ENCODE measurements at places on chromosomes 1 and 21.
A peak's percentile ranks its signal among the peaks of the same experiment; 100 is the strongest.

GRCh38 chr1:225519166-225519863, 91.5 kb upstream of the LBR start:
- DNase-seq, result no peak

- DNase-seq, result no peak
Observed at GRCh38 chr1:167272369-167272957, 51.8 kb downstream of the POU2F1 start.

GRCh38 chr1:202189001-202189790, 4.4 kb upstream of the LGR6 start:
- peak; percentile 62 for DNase-seq

DNA sequence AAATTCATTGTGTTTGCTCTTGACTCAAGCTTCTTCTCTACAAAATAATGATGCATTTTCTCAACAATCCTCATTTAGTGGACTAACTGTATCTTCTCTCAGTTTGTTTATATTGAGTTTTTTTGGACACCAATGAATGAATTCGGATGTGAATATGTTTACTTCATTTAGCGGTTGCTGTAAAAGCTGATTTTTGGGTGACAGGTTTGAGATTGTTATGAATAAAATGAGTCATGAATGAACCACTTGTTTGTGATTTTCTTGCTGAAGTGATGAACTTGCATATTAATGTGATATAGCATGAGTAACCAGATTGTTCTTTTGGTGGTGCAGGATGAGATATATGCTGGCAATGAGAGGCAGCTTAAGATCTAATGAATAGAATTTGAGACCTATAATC, 3.1 kb downstream of the DNM3 start:
- no peak for DNase-seq

DNA sequence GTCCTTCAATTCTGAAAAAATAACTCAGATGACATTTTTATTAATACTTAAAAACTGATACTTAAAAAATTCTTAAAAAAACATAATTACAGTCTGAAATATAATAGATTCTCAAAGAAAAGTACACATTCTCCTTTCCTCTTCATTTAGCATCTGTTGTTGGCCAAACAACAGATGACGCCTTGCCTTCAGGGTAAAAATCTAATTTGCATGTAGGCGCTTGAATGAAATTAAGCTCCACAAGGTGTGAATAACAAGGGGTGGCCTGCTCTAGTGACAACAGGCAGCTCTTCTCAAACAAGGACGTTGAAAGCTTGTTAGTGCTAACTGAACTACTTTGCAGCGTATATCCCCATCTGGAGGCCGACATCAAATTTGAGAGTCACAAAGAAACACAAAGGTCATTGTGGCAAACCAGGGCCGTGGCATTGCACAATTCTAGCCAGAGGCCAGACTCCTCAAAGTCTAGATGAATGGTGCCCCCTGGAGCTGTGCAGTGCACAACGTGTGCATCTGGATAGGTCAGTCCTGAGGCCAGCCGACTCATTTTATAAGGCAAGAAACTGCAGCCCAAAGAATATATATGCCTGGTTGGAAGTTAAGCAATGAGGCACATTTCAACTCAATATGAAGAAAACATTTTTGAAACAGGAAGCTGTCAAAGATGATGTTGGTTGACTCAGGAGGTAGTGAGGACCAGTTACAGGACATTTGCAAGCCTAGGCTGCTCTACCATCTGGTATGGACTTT, 459.2 kb upstream of the RUNX1 start:
- no peak for DNase-seq

DNA sequence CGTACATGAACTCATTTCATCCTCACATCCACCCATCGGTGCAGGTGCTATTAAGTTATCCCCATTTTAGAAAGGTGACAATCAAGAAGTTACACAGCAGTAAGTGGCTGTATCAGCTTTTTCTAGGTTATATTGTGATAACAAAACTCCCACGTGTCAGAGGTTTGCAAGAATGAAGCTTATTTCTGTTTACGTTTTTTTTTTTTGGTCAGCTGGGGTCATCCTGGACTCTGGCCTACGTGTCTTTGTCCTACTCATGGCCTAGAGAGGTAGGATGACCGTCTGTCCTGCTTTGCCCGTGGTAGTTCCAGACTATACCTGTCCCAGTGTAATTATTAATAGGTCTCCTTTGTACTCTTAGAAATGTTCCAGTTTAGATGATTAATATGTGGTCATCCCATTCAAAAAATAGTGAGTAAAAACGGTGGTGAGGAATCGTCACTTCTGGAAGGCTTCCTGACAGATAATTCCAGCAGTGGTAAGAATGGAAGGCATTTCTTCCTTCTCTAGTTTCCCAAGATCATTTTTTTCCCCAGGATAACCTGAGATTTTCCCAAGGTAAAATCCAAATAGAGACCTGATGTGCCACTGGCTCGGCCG, 64.2 kb upstream of the KIF26B start:
- no peak for DNase-seq

GRCh38 chr1:115091572-115091971, 2.3 kb upstream of the TSPAN2 start:
- no peak for DNase-seq

- DNase-seq, result no peak
Observed at GRCh38 chr1:245875581-245876261, 631.4 kb downstream of the SMYD3 start.

DNA sequence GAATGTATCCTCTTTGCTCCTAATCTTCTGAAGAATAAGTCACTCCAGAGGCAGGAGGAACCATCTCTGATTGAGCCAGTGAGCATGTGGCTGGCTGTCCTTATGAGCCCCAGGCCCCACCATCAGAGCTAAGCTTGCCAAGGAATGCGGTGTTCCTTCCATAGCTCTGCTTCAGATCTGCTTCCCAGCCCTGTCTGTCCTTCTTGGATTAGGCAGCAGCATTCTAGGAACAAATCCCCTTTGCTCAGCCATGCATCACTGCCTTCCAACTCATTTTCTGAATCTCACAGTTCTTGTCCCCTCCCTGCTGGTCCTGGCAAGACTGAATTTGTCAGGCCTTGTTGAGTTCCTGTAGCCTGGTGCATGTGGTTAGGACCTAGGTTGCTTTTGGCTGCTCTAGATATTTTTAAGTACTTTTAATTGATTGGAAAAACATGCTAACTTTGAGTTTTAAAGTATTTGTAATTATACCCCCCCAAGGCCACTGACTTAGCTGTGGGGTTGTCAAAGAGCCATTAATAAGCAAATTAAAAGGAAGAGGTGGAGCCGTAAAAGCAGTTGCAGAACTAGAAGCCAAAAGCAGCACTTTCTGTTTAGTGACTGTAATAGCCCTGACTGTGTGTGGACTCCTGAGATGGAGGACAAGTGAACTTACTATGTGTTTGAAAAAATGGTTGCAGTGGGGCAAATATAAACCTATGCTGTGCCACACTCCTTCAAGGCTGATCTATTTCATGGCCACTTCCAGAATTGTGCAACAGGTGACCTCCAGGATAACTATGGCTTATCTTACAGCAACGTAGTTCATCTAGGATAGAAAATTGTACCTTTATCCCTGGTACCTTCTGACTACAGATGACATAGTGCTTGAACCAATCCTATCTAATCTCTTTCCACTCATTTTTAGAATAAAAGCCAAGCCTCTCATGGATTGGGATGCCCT, 61.3 kb upstream of the BACH1 start:
- DNase-seq, result no peak

DNA sequence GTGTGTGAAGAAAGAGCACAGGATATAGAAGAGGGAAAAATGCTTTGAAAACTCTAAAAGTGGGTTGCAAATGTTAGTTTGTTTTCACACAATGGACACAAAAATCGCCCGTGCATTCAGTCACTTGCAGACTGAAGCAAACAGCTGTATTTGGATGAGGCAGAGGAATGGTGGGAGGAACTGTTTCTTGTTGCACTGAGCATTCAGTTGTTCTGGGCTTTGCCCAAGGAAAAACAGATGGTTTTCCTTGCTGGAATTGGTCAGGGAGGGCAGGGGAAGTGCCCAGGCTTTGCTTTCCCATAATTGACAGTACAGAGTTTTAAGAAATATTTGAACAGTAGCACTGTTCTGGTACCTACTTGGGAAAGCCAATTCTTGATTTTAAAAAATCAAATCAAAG, 19.5 kb upstream of the WARS2 start:
- DNase-seq, result no peak

GRCh38 chr21:43786807-43787440, 2.5 kb upstream of the RRP1 start:
- no peak for DNase-seq

DNA sequence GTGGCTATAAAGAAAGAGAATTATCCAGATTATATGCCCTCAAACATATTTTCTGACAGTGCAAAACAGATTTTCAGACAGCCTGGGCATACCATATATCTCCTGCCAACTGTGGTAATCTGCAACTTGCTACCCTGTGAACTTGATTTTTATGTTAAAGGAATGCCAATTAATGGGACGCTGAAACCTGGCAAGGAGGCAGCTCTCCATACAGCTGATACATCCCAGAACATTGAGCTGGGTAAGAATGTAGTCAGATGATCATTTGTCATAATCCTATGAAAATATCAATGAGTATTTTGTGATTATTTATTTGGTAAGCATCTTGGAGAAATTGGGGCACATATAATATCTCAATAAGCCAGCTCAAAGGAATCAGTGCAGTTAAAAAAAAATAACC, 124.2 kb downstream of the VPS13D start:
- DNase-seq, result no peak

DNA sequence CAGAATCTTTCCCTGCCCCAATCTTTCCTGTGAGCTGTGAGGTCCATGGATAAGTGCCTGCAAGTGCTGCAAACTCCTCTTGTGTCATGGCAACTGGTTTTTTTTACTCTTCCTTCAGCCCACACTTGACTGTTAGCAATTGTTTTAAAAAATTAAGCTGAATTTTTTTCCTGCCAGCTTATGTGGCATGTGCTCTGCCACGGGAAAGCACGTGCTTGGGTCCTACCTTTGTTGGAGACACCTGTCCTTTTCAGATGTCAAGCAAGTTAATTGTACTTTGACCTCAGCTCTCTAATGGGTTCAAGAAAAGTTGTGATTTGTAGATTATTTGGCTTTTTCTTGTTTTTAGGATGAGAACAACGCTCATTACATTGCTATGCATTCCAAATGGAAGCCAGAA, 398.5 kb downstream of the NUF2 start:
- DNase-seq, result no peak

DNA sequence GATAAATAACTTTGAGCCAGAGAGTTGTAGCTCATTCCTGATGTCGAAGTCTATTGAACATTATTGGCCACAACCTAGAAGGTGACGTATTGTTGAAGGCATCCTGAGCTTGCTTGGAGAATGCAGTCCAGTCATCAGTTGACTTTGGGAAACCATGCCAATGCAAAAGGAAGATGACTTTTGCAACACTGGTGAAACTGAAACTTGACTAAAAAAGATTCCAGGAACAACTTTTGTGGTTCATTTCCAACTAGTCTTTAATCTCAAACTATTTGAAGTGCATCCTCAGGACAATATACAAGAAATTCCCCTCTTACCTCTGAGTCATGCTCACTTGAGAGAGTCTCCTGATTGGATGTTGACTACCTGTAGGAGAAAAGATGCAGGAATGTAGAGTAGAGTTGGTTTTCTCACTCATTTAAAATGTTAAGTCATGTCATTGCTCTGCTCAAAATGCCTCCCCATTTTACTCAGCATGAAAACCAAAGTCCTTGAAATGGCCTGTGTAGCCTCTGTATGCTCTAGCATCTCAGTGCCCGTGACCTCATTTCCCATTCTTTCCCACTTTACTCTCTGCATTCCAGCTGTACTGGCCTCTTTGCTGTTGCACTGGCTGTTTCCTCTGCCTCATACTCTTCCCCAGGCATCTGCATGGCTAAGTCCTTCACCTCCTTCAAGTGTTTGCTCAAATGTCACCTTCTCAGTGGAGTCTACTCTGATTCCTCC, 24.4 kb upstream of the LEPR start:
- DNase-seq, result no peak

DNA sequence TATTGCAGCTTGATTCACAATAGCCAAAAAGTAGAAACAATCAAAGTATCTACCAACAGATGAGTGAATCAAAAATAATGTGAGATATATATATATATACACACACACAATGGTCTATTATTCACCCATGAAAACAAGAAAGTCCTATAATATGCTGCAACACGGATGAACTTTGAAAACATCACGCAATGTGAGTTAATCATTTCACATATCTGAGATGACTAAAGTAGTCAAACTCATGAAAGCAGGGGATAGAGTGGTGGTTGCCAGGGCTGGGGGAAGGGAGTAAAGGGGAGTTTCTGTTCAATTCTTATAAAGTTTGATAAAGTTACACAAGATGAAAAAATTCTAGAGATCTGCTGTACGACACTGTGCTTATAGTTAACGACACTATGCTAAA, 1234.8 kb downstream of the MRPL39 start:
- DNase-seq, result no peak

DNA sequence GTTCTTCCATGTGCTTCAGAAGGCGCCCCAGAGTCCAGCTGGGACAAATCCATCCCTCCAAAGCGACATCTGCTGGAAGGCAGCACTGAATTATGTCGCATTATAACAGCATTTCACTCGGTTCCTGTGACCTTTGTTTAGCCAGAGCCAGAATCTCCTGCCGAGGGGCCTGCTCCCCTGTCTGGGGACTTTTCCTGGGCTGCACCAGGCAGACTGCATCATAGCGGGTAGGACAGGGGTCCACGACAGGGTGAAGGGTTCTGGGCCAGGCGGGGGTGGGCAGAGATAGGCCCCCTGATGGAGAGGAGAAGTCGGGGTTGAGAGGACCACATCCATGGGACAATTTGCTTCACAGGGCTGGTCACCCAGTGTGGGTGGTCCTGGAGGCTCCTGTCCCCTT, 276.9 kb downstream of the MATN1 start:
- no peak for DNase-seq

DNA sequence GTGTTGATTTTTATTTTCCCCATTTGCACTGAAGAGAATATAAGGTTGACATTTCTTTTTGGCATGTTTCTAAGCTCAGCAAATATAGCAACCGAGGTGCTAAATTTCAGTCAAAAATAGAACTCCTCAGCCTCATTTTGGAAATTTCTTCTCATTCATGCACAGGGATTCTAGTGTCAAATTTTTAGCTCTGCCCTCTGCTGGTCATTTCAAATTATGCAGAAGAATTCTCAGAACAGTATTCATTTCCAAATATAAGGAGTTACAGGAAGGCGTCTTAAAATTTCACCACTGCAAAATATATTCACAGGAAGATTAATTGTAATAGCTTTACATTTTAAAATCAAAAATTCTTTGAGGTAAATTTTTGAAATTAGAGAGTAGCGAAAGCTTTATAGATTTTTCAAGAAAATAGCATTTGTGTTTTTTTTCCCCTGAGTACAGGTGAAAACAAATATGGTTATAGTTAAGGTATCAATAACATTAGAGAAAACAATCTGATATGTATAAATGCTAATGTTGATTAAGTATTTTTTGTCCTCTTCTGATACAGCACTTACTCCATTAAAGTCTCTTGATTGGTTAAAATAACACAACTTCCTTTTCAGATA, 57.9 kb downstream of the FMN2 start:
- no peak for DNase-seq

- DNase-seq, result no peak
Observed at GRCh38 chr1:108663074-108663473, 2.2 kb upstream of the HENMT1 start.

All from stimulated activated CD4-positive, alpha-beta T cell treated with anti-CD3 and anti-CD28 coated beads, TNF-alpha, amount 100 ng/mL, for 24 hours (primary cell).